ENCODE measurements at places on chromosomes 7 and 10.

GRCh38 chr10:76435157-76435556, 1003.7 kb downstream of the LRMDA start:
- no peak for DNase-seq

- no peak for DNase-seq
Measured at GRCh38 chr10:126705951-126706565, 35.6 kb upstream of the C10orf90 start.

GRCh38 chr10:78508955-78509748, 475.5 kb downstream of the RPS24 start:
- no peak for DNase-seq

- DNase-seq = no peak
Measured at GRCh38 chr7:79528421-79528820, 75.0 kb upstream of the MAGI2 start.

GRCh38 chr7:82469207-82469606, 25.6 kb upstream of the CACNA2D1 start:
- DNase-seq = no peak

- DNase-seq = no peak
Measured at GRCh38 chr7:148332191-148333186, 258.1 kb upstream of the C7orf33 start.

DNA sequence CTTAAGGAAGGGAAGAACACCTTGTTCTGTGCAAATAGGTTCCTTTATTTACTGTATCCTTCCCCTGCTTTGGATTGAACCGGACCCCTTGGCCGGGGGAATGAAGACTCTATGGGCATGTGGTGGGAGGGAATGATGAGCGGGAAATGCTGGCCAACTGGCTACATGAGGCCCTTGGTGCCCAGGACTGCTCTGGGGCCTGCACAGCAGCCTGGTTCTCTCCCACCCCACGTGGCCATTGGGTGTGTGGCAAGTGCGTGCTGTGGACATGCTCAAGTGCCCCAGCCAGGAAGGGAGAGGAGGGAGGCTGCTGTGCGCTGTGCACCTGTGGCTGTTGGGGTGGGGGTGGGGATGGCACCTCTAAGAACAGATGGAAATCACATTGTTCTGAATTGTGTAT, 917.0 kb upstream of the GHITM start:
- DNase-seq = no peak

- DNase-seq = no peak
Measured at GRCh38 chr7:47461161-47461560, 120.8 kb downstream of the TNS3 start.

DNA sequence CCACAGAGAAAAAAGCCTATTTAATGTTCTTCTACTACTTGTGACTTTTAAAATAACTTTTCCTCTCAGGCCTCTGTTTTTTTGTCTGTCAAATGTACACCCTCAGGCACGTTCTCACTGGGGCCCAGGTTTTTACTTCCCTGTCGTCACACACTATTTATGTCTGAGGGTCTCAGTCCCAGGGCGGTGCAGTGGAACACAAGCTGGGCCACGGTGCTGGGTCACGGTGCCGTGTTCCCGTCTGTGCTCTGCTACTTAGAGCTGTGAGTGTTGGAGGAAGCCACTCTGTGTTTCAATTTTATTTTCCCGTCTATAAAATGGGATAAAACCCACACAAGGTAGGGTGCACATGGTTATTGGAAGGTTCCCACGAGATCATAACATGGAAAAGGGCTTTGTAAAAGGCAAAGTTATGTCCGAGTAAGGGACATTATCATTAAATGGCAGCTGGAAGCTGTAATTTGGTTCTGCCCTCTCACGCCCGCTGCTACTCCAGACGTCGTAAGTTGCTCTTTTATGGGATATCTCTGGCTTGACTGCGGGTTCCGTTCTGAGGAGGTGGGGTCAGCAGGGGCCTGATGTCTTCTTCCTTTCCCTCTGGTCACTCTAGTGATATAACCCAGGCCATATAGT, 25.2 kb downstream of the ZNF775 start:
- DNase-seq = no peak

- no peak for DNase-seq
Measured at GRCh38 chr10:71747551-71748523, 25.5 kb downstream of the VSIR start.

DNA sequence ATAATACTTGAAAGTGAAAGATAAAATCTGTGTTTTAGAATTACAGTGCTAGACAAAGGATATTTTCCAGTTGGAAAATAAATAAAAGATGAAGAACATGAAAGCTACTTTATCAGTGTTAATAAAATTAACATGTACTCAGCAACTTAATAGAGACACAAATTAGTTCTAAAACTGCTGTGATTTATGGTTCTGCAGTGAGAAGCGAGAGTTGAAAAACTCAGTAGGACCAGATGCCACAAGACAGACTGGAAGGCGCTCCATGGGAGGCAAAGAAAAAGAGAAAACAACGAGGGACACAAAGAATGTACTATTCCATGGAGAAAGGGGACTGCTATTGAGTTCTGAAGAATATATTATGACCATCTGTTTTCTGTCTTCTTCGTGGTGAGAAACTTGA, 590.4 kb downstream of the PHTF2 start:
- no peak for DNase-seq

DNA sequence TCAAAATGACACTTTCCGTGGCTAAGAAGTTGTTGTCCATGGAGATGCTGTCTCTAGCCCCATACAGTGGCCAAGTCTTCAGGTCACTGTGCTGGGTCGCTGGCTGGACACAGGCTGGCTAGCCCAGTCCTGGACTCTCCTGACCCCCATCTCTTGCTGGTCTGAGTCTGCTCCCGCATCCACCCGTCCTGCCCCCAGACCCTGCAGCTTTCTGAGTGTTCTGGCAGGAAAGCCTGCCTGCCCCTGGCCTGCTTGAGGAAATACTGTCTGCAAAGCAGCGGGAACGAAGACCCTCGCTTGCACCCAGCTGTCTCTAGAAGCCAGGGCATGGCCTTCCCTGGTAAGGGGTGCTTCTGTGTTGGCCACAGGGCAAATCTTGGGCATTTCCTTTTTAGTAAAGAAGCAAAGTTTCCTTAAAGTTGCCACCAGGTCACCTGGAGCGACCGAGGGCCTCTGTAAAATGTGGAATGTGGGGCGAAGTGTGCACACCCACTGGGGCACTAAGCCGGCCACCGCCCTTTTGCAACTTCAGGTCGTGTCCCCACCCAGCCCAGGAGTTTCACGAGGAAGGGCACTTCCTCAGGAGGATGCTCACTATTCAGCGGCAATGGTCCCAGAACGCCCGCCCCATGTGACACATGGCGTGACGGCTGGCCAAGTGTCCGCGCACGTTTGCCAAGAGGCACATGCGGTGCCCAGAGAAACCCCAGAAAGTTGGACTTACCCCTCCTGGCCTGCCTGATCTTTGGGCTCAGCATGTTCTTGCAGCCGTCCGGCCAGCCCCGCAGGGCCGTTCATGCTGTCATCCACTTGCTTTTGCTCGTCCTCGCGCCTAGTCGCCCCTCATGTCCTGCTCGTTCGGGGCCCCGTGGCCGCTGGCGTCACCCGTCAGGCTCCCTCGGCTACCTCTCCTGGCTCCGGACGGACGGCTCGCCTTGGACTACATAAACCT, 558 bp downstream of the ARHGAP22 start:
- no peak for DNase-seq

DNA sequence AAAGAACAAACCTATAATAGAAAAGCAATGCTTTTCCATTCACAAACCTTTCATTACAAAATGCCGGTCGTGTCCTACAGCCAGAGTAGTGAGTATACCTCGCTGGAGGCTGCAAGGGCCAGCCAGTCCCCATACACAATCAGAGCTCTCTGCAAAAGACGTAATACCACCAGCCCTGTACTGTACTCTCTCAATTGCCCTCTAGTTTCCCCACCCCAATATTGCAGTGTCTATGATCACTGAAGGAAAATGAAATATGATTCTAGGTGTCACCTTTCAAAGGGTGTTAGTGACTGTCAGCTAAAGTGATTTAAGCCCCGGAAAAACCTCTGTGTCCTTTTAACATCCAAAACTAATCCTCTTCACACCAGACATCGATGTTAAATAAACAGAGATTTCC, 24.8 kb downstream of the PLXNA4 start:
- DNase-seq = no peak

- DNase-seq = no peak
Measured at GRCh38 chr10:71713135-71714030, 6.2 kb downstream of the C10orf105 start.

- no peak for DNase-seq
Measured at GRCh38 chr10:114395366-114396022, 8.8 kb downstream of the AFAP1L2 start.

DNA sequence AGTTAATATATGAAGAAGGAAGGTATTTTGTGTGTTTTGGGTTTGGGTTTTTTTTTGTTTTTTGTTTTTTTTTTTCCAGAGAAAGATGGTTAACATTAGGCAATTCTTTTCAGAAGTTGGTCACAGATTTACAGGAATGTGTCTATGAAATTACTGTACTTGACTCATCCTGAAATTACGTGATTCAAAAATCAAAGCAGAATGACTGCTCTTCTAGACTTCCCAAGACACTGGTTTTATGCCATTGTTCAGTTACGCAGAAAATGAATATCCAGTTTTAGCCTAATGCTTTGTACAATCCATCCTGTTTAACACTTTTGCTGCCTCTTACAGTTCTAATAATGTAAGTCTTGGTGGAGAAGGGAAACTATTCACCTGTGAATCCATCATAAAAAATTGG, 39.7 kb upstream of the CELF2 start:
- DNase-seq = no peak

GRCh38 chr7:19143881-19144574, 1.2 kb downstream of the FERD3L start:
- DNase-seq = no peak

DNA sequence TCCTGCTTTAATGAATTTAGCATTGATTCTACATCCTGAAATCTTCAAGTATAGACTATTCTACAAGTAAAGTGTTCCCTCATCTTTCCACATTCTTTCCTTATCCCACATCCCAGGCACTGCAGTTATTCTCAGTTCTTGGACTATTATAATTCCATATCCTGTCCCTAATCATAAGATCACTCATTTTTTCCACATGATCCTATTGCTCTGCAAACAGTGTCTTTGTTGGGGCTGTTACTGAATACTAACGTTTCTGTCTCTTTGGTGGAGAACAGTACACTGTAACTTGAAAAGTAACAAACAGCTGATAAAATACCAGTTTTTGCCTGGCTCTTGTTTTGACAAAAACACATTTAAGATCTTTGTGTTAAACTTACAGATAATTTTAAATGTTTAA, 769.9 kb downstream of the MAGI2 start:
- DNase-seq = no peak

DNA sequence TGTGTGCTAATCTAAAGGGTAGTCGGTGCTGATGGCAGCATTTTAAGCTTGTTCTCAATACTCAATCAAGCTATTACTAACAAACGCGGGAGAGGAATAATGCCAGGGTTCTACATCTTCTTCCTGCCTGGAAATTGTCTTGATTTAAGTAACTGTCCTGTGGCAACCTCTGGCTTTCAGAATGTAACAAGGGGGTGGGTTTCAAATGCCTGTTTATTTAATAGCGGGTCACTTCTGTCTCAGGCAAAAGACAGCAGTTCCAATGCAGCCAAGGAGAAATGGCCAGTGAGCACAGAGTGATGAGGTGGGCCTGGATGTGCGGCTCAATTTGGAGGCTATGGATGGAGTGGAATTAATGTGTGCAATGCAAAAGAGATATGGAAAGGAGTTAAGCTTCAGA, 692.4 kb downstream of the KCNMA1 start:
- no peak for DNase-seq

GRCh38 chr7:128020159-128020558, 11.1 kb downstream of the LRRC4 start:
- no peak for DNase-seq
